ENCODE measurements at places on chromosomes 16 and 17.

- DNase-seq = no peak
Observed at GRCh38 chr17:32693194-32693897, 183.6 kb downstream of the MYO1D start.

DNA sequence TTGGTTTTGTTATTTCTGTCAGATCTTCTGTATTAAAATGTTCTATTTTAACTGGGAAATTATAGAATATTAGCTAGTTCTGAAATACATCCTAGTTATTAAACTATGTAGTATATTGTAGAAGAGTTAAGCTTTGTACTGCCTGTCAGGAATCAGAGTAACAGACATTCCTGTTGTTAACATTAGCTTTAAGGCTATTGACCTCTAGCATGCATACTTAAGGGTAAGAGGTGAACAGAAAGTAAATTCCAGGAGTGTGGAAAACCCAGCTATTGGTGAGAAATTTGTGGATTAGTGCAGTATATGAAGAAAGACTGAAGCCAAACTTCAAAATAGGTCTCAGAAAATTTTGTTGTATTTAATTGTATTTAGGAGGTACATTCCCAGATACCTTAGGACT is 111.3 kb downstream of the CHD9 start:
- no peak for DNase-seq

DNA sequence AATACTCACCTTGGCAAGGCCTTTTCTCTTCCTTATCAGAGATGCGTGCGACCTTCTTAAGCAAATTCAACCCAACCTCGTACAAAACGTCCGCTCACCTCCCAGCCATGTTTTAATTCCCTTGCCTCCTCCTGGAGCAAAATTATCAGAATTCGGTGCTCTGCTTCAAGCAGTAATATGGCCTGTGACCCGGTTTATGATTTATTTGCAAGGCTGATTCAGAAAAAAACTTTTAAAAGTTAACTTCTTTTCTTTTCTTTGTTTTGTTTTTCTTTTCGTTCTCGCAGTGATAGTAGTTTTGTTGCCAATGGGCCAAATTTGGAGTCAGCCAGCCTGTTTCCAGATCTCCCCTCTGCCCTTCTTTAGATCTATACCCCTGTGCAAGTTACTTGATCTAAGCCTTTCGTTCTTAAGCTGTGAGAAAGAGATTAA is at the start of gene PHLPP2:
PHLPP2 (minus strand) TSS at position 382 of the 432 bp plus-strand sequence. CDS start 9,906 bp downstream, outside the sequence.
- DNase-seq = no peak

- no peak for DNase-seq
Observed at GRCh38 chr16:70478169-70478568, 23.8 kb downstream of the FCSK start.

DNA sequence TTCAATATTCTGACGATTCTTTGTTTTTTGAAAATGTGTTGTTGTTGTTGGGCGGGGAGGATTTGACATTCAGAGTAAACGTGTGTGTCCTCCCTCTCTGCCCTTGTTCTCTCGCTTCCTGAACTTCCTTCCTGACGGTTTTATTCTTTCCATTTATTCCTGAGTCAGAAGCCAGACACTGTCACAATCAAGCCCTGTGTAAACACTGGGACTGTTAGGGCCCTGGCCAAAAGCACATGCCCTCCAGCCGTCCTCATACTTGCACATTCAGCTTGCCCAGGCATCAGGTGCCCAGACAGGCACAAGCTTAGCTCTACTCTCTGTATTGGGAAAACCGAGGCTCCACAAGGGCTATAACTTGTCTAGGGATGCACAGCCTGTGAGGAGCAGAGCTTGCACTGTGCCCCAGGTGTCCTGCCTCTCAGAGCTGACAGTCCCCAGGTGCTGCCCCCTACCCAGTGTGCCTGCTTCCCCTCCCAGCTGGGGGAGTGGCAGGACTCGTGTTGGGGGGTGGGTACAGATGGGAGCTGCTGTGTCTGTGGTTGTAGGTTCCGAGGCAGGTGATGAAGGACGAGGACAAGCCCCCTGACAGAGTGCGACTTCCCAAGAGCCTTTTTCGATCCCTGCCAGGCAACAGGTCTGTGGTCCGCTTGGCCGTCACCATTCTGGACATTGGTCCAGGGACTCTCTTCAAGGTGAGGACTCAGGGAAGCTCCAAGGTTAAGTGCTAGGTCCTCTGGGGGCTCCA is 9.7 kb downstream of the ADGRG3 start:
- DNase-seq = no peak

GRCh38 chr16:84823484-84823883 is 3.7 kb downstream of the CRISPLD2 start:
- no peak for DNase-seq

DNA sequence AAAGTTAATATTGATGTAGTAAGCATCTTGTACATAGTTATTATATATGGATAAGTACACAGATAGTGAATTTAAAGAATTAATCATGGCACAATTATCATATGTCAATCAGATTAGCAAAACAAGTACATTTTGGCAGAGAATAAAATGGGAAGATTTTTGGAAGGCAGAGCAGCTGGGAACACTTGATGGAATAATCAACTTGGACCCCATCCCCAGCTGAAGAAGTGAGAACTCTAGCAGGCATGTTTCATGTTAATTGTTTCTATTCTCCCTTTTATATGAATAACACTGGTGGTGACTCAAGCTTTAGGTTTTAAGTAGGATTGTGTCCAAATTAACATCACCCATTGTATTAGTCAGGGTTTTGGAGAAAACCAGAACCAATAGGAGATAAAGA is 198.7 kb downstream of the KCNJ2 start:
- no peak for DNase-seq
